ENCODE measurements at places on chromosomes 16 and 17. TPM values are rescaled to one million over a fixed set of nuclear protein-coding genes. Genes with fewer than 3 reads are reported as not detected.

The OR1A1 gene
- not detected for total RNA-seq

The TMEM235 gene
- not detected for total RNA-seq

The PDE6G gene
- not detected for total RNA-seq

The KRTAP2-3 gene
- not detected for total RNA-seq

The NME4 gene
- 71.7 TPM for total RNA-seq

The CCL5 gene
- total RNA-seq: not detected

The DPEP2 gene
- not detected for total RNA-seq

The TGFB1I1 gene
- 46.9 TPM for total RNA-seq

The PRAC2 gene
- total RNA-seq: not detected

The TLCD3B gene
- total RNA-seq: not detected

The TBC1D3C gene
- 1.3 TPM for total RNA-seq

The BOLA2 gene
- total RNA-seq: 17.5 TPM

The OTOA gene
- total RNA-seq: not detected

The MYCBPAP gene
- 2.3 TPM for total RNA-seq

The TMEM92 gene
- not detected for total RNA-seq

The IRX3 gene
- total RNA-seq: 0.33 TPM

Data from fibroblast of lung (primary cell).